ENCODE measurements at places on chromosomes 5 and 9.

DNA sequence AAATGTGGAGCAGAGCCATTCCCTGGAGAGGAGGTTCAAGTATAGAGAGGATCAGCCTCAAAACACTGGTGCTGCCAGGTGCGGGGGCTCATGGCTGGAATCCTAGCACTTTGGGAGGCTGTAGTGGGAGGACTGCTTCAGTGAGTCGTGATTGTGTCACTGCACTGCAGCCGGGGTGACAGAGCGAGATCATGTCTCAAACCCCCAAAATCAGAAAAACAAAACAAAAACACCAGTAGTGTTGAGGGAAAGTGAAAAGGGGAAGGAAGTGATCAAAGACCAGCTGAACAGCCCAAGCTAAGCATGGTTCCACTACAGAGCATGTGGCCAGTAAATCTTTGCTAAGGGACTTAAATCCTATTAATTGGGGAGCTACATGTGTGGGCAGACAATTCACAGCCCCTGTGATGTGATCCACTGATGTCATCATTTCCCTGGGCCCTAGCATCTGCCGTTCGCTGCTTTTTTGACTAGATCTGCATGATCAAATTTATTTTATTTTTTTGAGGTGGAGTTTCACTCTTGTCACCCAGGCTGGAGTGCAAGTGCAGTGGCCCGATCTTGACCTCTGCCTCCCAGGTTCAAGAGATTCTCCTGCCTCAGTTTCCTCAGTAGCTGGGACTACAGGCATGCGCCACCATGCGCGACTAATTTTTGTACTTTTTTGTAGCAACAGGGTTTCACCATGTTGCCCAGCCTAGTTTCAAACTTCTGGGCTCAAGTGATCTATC, 2.7 kb upstream of the PCBD2 start:
- no peak for DNase-seq

GRCh38 chr5:27266184-27266583, 227.8 kb upstream of the CDH9 start:
- DNase-seq, result no peak

DNA sequence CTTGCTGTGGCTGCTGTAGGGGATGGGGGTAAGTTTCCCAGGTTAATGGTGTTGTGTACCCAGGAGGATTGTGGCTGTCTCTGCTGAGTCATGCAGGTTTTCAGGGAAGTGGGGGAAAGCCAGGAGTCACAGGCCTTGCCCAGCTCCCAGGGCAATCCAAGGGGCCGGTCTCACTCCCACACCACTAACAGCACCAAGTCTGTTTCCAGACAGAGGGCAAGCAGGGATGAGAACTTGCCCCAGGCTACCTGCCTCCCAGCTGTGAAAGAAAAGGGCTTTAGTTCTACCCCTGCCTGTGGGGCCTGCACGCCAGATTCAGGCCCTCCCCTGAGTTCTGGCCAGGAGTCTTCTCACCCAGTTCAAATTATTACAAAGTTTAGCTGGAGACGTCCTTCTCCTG, 579.8 kb upstream of the ST8SIA4 start:
- DNase-seq, result no peak

DNA sequence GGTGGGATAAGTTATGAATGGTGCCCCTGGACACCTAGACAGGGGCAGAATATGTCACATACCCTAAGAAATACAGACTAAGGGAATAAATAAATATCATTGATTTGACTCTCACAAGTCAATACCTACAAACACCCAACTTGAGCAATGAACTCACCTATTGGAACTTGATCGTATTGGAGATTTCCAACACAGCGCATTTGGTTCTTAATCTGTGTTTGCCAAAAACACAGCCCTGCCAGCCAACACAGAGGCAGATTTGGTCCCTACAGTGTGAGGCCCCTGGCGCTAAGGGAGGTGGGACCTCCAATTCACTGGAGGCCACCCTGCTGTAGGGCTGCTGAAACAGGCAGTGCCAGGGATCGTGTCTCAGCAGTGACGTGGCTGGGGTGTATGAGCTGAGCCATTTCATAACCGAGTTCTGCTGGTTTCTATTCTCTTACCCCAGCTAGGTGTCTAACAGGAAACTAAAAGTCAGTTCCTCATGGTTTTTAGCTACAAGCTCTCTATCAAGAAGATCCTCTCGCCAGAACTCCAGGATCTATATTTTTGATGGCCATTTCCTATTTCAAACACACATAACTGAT, 84.5 kb downstream of the SLC1A1 start:
- DNase-seq, result no peak

DNA sequence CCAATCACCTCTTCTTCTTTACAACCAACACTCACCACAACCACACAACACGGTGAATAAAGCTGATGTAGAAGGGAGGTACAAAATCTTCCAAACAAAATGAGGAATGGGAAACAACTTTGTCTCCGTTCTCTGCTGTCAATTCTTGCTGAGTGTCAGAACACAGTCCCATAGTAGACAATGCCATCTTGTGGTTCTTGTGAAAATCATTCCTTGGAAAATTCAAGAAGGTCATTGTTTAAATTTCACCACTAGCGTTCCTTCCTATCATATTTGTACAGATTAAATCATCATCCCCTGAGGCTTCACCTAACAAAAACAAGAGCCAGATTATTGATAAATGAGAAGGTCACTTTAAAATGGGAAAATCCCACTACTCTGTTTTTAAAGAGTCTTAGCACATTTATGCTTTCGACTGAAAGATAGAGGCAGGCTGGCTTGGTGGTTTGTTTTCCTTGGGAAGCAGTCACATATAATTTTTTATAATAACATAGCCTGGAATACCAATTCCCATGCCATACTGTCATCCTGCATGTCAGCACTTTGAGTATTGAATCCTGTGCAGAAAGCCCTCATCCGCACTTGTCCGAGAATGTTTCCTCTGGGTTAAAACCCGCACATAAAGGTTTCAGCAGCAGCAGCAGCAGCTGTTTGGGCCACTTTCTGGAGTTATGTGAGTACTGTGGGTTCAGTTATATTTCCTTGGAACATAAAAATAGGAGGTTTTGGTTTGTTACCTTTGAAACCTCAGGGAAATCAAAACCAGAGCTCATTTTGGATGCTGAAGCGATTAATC, 395.0 kb upstream of the SMARCA2 start:
- peak; percentile 50 for DNase-seq

- no peak for DNase-seq
Measured at GRCh38 chr9:88587182-88587581, 52.2 kb downstream of the NXNL2 start.

GRCh38 chr9:72675586-72675985, 154.2 kb downstream of the TMC1 start:
- DNase-seq, result no peak

GRCh38 chr5:80620211-80620610, 34.2 kb upstream of the MSH3 start:
- DNase-seq, result peak; percentile 7

DNA sequence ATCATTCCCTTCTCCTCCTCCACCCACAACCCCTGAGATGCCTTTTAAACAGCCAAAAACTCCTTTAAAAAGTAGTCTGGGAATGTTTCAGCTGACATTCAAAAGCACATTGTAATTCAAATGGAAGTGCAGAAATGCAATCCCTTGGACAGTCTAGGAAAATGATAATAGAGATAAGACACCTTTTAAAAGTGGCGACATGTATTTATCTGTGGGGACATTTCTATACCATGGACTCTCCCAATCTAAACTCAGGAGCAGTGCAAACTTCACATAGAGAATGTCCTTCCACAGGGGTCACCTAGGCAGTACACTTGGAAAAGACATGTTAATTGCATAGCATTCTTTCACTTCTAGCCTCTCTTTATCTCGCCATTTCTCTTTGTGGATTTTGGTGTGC, 33.0 kb downstream of the TRIM32 start:
- peak; percentile 77 for DNase-seq

GRCh38 chr9:103399535-103399934, 404.4 kb downstream of the CYLC2 start:
- DNase-seq, result no peak

- DNase-seq, result no peak
Measured at GRCh38 chr9:6764523-6764922, 6.8 kb downstream of the KDM4C start.

DNA sequence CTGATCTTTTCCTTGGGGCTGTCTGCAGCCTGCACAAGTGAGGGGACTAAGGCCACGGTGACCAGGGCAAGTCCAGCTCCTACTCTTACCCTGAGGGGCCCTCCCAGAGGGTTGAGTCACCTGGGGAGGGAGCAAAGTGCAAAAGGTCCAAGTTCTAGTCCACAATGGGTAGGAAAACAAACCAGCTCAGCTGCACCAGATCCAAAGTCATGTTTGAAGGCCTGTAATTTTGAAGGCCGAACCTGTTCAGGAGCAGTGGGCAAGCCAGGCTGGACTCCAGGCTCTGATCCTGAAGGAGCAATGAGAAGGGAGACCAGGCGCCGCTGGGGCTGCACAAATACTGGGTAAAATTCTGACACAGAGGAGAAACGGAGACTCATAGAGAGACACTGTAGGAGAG, 15.8 kb upstream of the TCF7 start:
- DNase-seq, result no peak

- no peak for DNase-seq
Measured at GRCh38 chr9:92047500-92047899, 67.7 kb downstream of the SPTLC1 start.

DNA sequence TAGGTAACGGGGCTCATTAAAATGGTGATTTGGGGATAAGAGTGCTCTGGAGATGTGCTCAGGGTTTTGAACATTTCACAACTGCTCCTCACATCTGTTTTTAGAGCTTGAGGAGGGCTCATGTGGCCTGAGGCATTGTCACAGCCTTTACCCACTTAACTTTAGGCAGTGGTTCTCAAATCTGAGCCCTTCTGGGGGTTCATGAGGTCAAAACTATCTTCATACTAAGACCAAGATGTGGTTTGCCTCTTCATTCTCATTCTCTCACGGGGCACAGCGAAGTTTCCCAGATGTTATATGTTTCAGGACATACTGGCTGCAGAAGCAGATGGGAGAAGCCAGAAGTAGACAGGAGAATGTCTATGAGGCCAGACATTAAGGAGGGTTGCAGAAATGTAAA, 38.4 kb downstream of the STXBP1 start:
- DNase-seq, result no peak

DNA sequence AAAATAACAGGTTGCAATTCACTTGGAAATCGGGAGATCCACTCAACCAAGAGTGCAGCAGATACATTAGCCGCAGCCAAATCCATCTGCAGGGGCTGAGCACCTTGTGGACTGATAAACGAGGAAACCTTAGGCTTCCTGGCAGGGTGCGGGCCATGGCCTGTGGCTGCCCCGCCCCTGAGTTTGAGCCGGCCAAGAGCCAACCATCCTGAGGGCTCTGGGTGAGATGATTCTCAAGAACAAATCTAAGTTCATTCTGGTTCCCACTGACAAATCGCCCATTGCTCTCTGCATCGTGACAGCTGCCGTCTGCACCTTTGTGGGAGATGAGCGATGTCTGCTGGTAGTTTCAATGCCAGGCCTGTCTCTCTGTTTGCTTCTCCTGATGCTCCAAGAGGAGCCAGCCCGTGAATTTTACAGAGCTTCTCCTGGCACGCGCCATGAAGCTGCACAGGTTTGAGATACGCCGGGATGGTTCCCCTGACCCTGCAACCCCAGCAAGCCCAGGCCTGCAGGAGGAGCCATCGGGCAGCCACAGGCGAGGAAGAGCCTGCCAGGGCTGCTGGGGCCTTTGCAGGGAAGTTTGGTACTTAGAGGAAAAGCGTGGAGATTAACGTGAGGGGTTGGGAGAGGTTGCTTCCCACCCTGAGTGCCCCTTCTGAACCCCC, 154.0 kb downstream of the OLFM1 start:
- no peak for DNase-seq

DNA sequence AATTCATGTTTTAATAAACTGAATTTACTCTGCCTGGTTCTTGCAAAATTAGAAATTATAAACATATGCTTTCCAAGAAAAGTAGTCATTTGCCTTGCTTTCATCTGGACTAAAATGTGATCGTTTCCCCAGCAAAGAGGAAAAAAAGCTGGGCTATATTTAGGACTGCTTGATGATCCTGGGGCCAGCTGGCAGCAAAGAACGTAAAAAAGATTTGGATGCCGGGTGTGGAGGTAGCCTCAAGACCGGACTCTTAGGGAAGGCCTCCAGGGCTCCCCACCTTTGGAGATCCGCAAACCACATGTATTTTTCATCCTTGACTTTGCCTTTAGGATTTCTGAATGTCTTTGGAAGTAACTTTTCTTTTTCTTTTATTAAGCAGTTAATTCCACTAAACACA, 156.1 kb upstream of the SEMA6A start:
- no peak for DNase-seq

GRCh38 chr5:80607343-80607742, 37.3 kb upstream of the ANKRD34B start:
- no peak for DNase-seq

DNA sequence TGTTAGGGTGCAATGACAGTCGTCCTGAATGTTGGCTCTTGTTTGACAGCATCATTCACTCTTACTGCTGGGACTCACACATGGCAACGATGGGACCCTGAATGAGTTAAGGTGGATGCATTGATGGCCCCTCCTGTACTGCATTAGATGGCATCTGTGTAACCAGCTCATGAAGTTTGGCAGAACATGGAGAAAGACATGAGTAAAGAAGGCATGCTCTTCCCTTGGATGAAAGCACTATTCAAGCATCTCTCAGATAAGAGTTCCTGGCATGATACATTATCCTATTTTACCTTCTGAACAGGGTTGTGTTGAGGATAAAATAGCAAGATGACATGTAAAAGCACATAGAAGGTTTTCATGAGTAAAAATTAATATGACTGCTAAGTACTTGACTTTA, 142.2 kb upstream of the GAS1 start:
- no peak for DNase-seq

- no peak for DNase-seq
Measured at GRCh38 chr5:19630876-19631275, 357.1 kb downstream of the CDH18 start.

- DNase-seq, result no peak
Measured at GRCh38 chr5:149387081-149387631, 8.1 kb upstream of the IL17B start.

DNA sequence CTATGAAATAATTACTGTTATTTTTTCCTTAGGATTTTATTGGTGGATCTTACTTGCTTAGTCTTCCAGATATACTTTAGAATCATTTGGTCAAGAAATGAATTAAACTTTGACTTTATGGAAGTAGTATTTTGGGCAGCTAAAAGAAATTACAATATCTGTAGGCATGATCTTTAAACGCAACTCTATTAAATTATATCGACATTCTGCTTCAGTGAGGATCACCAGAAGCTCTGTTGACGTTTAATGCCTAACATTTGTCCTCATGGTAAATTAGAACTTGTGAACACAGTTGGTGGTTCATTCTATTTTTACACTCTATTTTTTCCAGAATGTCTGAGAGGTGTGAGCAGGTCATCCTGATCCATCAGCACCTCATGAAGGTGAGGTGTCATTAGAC, 211.6 kb downstream of the TMEM167A start:
- DNase-seq, result no peak

DNA sequence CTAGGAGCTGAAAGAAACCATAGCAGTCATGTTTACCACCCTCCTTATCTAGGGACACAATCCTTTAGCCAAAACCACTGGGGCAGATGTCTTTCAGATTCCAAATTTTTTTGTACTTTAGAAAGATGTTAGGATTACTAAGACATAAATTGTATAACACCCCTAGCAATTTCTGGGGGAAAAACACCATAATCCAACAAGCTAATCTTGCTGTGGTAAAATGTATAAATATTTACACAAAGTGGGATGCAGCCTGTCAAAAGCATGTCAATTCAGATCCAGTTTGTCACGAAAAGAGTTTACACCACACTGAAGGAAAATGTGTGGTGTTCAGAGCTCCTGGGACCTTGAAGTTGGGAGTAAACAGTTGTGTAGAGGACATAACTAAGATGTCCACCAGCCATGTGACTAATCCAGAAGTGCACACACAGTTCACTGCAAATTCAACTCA, 274.3 kb downstream of the ADAMTSL1 start:
- no peak for DNase-seq

All from trophoblast cell (in vitro differentiated cells and primary cell).